ENCODE measurements at places on chromosomes 3 and 15.

- DNase-seq = no peak
These were observed 2.8 kb downstream of the CHCHD4 start for GRCh38 chr3:14121859-14122258.

GRCh38 chr3:147377412-147378367, 28.7 kb downstream of the ZIC4 start:
- no peak for DNase-seq

GRCh38 chr3:34256021-34256420, 457.6 kb downstream of the PDCD6IP start:
- DNase-seq = no peak

DNA sequence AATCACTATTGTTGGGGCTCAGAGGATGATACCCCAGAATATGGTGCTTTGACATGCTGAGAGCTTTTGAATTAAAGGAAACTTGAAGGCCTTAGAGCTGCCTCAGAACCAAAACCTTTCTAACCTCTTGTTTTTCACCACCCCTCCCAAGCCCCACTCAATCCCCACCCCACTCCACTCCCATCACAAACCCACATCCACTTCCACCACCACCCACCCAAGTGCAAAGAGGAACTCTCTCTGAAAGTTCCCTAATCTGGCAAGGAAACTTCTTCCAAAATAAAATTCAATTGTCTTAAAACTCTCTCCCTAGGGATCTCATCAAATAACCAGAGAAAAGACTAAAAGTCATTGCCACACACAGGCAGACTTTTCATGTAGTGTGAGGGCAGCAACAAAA, 301.2 kb upstream of the ARHGEF26 start:
- peak; percentile 38 for DNase-seq

GRCh38 chr15:69973102-69973714, 124.5 kb downstream of the TLE3 start:
- peak; percentile 48 for DNase-seq

DNA sequence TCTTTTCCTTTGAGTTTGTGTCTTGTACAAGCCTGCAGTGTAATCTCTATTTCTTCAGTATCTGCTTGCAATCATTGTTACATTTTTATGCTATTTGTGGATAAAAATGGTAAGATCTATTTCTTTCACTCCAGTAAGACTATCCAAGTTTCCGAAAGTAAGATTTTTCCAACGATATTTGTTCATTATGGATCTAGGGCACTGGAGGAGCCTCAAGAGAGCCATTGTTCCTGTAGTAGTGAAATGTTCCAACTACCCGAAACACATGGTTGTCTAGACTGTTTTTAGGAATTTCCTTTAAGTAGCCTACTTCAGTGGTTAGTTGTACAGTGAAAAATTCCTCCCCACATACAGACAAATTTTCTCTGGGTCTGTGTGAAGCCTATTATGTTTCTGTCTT, 597.4 kb downstream of the RSL24D1 start:
- no peak for DNase-seq

DNA sequence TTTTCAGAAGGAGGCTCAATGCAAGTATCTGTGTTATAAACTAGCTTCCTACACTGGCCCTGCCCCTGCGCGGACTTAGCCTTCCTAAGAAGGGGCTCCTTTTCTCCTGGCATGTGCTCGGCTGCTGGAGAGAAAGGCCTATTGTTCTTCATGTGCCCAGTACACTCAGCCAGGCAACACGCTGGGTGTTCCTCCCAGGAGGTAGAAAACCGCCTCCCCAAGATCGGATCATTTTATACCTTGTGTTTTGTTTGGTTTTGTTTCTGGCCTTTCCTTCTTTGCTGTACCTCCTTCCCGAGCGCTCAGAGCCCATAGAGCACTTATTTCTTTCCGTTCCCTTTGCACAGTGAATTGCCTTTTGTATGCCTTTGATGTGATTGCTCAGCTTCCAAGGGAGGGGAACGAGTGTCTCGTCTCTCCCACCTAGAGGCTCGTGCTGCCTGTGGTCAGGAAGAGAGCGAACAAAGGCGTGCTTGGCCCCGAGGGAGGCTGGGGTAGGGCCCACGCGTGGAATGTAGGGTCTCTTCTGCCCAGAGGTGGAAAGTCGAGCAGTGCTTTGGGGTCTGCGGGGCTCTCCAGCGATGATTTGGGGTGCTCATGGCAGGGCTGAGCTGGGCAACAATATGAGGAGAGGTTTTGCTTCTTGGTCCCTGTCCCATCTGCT, 30.0 kb downstream of the CCNL1 start:
- DNase-seq = no peak

GRCh38 chr15:71743861-71744382, 66.4 kb upstream of the NR2E3 start:
- peak; percentile 76 for DNase-seq

DNA sequence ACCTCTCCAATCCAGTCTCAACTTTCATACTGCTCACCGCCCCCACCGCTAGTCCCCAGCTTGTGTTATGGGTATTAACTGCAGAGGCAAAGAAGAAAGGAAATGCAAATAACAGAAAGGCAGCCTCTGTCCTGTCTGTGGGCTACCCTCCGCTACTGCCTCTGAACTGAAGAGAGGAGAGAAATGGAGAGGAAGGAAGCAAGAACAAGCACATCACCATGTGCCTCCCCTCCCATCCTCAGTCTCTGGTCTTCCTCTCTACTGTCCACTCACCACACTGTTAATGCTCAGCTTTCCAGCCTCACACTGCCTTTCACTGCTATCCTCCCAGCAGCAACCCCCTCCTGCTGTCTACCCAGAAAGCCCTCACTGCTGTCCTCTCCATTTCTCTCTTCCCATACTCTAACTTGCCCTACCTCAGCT, 139.0 kb upstream of the SLC2A2 start:
- DNase-seq = no peak

DNA sequence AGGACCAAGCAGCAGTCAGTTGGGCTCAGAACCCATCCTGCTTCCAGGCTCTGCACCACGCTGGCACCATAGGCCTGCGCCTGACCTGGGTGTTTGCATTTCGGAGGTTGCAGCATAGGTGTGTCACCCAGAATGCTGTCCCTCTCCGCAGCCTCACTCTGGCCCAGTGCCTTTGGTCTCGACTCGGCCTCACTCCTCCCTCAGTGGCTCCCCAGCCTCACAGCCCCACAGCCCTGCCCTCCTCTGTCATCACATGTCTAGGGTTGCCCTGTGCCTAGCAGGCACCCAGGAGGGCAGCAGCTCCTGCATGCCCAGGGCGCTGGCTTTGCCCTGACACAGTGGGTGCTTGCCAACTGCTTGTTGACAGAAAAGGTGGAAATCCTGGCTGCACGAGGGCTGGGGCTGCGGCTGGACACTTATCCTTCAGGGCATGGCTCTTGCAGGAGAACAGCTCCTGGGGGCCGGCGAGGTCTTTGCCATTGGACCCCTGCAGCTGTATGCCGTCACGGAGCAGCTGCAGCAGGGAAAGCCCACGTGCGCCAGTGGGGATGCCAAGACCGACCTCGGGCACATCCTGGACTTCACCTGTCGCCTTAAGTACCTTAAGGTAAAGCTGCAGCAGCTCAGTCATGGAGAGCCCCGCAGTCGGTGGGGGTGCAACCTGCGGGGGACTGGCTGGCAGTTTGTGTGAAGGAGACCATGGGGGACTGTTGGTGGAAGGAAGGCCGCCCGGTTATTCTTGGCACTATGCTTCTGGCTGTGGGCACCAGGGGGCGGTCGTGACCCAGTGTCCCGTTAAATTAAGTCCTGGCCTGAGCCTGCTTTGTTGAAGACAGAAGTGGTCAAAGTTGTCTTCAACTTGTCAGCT, 16.2 kb downstream of the NISCH start:
- DNase-seq = peak; percentile 77

DNA sequence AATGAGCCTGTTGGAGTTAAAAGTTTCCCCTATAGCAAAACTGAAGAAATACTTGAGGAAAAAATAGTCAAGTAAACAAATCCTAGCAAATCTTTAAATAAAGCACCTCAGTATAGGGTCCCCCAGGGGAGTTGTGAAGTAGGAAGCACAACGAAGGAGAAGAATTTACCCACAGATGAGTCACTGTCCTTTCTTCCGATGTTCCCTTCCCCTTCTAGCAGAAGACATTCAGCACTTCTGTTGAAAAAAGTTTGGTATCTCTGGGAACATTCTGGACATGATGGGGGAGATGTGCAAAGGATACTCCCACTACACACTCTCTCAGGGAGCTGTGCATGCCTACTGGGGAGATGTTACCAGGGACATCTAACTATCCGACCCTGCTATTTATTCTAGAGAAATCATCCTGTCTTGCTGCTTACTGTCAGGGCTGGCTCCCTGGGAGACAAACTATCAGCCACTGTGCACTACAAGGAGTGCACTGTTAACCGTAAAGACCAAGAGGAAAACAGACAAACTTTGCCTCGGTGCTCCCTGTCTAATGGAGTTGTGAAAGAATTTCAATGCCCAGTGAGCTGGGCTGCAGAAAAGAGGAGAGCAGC, 93.8 kb downstream of the RFTN1 start:
- peak; percentile 7 for DNase-seq

DNA sequence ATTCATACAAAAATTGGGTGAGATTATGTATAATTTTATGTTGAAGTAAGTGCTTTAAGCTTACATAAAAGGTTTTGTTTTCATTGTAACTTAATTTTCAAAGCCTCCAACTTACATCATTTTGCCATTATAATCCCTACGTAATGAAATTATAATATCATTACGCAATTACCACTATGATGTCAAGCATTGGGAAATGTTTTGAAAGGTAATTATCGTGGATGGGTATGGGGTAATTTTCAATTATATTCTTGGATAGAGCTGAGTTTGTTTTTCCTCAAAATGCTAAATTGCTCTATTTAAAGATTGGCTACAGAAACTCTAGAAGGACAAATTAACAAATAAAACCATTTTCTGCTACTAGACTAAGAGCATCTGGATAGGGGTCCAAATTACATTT, 80.2 kb upstream of the FAM3D start:
- DNase-seq = no peak

DNA sequence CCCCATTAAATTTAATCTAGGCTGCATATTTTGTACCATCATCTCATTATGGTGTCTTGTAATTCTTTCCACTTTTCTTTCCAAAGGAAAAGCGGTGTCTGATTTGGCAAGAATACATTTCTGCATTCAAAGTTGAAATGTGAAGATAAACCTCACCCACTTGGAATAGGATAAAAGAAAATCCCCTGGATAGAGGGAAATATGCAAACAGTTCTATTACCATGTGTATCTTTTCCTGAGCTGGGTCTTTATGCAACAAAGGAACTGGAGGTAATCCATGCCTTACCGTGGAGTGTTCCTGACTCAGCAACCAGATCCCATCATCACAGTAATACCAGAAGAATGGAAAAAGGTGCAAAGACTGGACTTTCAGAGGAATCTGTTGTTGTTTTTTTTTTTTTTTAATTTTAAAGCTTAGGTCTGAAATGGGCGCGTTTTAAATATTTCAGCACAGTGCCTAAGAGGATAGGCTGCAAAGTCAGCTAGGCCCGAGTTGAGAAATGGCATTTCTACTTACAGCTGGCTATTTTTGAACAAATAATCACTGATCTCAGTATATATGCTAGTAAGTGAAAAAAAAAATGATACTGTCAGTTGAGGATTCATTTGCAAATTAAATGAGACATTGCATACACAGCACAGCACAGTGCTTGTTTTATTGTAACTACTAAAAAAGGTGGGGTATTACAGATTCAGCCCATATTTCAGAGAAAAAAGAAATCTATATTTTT, 55.5 kb upstream of the ADAMTS9 start:
- no peak for DNase-seq

DNA sequence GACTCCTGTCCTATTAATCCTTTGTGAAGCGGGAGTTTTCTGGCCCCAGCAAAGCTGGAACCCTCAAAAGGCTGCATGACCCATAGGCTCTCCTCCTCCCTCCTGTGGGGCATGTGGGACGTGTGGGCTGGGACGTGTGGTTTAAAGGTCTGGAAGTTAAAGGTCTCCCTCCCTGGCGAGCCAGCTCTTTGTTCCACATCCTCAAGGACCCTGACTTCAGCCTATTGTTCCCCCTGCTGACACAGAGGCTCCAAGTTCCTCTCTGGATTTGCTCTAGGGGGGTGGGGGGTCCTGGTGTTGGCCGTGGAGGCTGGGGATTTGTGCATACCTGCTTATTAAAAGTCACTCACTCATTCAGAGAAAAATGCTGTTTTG, 44.2 kb downstream of the SMAD6 start:
- peak; percentile 33 for DNase-seq

GRCh38 chr15:89450076-89451006, 46.0 kb downstream of the RHCG start:
- no peak for DNase-seq

DNA sequence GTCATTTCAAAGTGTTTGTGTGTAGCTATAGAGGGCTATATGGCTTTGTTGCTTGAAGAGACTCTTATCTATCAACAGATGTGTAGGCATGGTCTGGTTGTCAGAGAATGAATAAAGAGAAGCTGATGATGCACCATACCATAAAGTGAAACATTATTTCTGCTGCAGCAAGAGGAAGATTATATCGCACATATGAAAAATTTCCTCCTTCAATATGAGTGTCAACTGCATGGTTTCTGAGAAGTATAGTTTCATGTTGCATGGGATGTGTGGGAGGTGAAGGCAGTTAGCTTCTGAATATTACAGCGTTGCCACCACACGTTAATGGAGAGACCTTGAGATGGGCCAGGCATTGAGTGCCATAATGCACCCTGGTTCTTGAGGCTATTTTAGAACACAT, 217.9 kb downstream of the SATB1 start:
- DNase-seq = peak; percentile 54

DNA sequence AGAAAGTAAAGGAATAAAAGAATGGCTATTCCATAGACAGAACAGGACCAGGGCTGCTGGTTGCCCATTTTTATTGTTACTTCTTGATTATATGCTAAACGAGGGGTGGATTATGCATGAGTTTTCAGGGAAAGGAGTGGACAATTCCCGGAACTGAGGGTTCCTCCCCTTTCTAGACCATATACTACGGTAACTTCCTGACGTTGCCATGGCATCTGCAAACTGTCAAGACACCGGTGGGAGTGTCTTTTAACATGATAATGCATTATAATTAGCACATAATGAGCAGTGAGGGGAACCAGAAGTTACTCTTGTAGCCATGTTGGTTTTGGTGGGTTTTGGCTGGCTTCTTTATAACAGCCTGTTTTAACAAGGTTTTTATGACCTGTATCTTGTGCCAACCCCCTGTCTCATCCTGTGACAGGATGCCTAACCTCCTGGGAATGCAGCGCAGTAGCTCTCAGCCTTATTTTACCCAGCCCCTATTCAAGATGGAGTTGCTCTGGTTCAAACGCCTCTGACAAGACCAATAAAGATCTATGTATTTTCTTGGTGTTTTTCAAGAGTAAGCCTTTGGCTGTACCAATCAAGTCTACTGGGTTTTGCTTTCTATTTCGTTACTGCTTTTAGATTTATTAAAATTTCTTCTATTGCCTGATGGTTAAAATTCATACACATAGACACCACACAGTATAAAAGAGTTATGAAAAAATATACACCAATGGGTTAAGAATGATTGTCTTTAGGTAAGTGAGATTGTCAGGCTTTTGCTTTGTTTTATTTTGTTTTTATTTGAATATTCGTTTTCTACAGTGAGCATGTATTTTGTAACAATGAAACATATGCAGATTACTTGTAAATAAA, 37.4 kb upstream of the CTDSPL start:
- DNase-seq = no peak

- no peak for DNase-seq
These were observed 59.5 kb upstream of the NDUFB4 start for GRCh38 chr3:120536642-120537041.
